Left forelimb (tissue), 1 donor: ENCODE measurements at places on chromosomes 1 and 21.

- DNase-seq: no peak
These were observed 42.0 kb downstream of the IL23R start for GRCh38 chr1:67208217-67208616.

DNA sequence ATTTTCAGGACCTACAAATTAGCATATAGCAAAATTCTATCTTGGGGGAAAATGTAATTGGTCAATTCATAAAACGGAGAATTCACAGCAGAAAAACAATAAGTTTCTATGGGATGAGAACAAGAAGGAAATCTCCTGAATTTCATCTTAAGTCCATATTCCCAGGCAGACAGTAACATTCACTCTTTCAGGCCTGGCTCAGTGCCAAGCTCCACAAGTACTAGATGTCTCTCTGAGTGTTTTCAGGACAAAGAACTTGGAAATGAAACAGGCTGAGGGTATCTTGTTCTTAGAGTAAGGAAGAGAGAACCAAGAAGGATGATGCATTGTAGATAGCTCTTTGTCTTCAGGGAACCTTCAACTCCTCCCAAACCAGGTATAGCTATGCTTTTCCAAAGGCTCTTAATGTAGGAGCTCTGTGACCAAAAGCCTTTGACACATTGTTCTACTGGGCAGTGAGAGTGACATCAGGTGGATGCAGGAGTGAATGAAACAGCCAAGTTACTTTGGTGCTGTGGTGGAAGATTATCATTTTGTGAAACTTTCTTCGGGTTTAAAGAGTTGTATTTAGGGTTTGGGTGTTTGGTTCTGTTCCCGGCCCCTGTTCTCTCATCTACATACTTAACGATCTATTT, 298.3 kb downstream of the GPATCH2 start:
- DNase-seq: no peak

DNA sequence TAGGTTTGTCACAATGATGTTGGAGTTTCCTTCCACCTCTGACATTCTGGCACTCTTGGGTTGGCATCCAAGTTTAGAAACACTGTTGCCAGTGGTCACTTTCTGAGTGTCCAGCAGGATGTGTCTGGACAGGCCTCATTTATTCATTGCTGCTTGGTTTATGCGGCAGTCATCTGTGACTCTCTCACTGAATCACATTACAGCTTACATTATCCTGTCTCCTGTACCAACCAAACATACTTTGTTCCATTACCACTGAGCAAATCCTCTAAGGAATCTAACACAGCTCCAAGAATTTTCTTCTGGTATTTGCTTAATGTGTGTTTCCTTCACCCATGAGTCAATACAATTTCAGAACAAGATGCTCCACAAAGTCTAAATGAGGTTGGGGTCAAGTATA, 19.9 kb downstream of the SGIP1 start:
- no peak for DNase-seq

- no peak for DNase-seq
These were observed 64.6 kb downstream of the UBIAD1 start for GRCh38 chr1:11337580-11338073.

DNA sequence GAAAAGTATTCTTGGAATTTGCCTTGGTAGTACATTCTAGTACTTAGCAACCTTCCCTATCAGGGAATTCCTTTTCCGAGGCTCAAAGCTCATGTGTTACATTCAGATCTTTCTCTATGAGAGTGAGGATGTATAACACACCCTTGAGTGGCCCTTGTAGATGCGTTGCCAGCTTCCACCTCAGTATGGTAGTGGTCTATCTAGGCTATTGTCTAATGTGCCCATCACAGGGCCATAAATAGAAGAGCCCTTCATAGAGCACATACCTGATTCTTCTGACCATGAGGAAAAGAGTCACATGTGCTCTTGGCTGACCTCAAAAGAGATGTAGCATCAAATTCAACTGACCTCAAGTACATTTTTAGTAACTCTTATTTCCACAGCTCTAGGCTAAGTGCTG, 14.0 kb upstream of the ZC3H11B start:
- no peak for DNase-seq

DNA sequence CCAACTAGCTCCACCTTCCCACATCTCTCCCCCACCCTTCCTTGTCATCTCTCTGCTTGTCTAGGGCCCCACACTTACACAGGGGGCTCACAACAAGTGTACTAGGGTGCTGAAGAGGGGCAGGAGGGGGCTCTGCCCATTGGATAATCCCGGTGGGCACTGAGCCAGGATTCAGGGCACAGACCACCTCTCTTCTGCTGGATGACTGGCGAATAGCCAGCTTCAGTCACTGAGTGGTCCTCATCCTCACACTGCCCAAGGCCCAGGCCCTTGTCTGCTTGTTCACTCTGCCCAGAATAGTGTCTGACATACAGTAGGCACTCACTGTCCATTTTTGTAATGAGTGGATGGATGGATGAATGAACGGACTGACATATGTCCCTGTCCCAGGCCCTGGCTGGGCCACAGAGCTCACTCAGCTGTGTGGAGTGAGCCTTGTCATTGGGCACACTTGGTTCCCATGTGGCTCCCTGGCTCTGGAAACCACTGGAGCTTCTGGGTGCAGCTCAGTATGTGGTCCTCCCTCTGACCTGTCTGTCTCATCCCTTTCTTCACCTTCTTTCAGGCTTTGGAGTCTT, 36.6 kb downstream of the FOXO6 start:
- DNase-seq: no peak

DNA sequence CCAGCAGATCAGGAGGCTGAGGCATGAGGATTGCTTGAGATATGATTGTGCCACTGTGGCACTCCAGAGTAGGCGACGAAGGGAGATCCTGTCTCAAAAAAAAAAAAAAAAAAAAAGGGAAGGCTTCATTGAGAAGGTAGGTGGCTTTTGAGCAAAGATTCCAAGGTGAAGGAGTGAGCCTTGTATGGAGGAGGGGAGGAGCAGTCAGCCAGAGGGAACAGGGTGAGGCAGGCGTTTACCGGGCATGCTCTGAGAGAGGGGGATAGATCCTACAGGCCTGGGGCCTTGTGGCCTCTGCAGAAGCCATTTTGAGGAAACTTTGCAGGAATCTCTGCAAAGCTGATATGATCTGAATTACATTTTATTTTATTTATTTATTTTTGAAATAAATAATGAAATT, 5.1 kb upstream of the HDAC1 start:
- no peak for DNase-seq

DNA sequence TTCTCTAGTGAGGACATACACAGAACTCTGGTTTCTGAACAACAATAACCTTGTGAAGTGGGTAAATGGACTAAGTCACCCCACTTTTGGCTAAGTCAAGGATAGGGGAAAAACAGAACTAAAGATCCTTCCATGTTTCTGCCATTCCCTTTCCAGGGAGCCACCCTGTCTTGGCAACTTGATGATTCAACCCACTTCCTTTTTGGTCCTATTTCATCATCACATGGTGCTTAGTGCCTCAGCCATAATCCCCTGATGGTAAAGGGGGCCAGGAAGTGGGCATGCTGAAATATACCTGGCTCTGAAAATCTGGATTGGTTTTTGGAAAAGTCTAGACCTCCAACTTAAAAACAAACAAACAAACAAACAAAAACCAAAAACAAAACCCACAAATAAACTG, 206.4 kb upstream of the FOXD3 start:
- no peak for DNase-seq

DNA sequence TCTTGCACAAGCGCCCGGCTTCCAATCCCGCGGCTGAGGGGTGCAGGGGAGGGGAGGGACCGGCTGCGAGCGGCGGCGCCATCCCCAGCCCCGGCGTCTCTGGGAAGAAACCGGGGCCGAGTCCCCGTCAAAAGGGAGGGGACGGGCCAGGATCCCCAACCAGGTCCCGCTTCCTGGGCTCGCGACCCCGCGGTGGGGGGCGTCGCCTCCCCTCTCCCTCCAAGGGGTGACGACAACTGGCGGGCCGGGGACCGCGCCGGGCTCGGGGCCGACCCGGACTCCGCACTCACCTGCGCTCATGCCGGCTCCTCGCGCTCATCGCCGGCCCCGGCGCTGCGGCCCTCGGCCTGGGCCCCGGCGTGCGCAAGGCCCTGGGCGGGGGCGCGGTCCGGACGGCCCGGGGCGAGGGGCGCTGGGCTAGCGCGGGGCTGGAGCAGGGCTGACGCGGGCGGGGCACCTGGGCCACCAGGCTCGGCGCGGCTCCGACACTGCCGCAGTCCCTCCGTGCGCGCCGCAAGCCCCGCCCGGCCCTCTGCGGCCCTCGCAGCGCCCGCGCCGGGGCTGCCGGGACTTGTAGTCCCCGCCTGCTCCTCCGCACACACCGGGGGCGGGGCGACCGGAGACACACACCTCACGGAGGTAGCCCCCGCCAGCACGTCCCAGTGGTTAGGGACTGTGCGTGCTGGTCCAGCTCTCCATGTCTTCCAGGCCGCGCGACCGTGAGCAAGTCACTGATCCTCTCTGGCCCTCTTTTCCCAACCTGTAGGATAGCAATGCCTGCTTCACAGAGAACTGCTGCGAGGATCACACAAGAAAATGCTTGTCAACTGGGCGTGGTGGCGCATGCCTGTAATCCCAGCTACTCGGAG, at the start of gene ATP13A2:
Gene ATP13A2 (minus strand): TSS at position 490 of the 869 bp plus-strand sequence. CDS start 190 bp downstream, at position 300.
- DNase-seq: peak; percentile 82

- DNase-seq: no peak
These were observed 189.5 kb upstream of the GREM2 start for GRCh38 chr1:240801442-240801841.

DNA sequence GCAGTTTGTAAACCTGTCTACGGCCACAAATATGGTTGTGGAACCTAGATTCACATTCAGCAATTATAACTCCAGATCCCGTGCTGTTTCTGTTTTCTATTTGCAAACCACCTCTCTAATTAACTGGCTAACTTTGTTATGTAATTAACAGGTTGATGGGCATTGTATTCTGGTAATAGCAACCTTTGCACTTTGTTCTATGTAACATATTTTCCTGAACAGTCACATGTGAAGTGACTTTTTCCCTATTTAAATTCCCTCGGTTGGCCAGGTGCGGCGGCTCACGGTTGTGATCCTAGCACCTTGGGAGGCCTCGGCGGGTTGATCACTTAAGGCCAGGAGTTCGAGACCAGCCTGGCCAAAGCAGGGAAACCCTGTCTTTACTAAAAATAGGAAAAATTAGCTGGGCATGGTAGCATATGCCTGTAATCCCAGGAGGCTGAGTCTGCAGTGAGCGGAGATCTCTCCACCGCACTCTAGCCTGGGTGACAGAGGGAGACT, 1.4 kb downstream of the ACADM start:
- no peak for DNase-seq

- DNase-seq: no peak
These were observed 511.9 kb downstream of the PTPRC start for GRCh38 chr1:199150756-199151155.

DNA sequence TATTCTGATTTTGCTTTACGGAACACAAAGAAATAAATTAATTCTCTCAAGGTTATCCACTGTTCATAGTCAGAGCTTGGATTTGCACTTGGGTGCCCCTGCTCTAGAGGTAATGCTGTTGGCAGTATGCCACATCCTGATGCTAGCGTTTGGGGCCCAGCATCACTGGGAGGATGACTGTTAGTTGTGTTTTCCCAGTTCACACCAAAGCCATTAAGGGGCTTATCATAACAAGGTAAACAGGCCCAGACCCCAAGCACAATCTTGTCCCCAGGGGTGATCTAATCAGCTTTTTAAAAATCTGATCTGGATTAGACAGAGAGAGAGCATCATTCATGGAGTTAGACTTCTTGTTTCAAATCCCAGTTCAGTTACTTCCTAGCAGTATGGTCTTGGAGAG, 60.2 kb upstream of the PBX1 start:
- DNase-seq: no peak

- no peak for DNase-seq
These were observed 204.7 kb downstream of the ST6GALNAC3 start for GRCh38 chr1:76279101-76279748.

DNA sequence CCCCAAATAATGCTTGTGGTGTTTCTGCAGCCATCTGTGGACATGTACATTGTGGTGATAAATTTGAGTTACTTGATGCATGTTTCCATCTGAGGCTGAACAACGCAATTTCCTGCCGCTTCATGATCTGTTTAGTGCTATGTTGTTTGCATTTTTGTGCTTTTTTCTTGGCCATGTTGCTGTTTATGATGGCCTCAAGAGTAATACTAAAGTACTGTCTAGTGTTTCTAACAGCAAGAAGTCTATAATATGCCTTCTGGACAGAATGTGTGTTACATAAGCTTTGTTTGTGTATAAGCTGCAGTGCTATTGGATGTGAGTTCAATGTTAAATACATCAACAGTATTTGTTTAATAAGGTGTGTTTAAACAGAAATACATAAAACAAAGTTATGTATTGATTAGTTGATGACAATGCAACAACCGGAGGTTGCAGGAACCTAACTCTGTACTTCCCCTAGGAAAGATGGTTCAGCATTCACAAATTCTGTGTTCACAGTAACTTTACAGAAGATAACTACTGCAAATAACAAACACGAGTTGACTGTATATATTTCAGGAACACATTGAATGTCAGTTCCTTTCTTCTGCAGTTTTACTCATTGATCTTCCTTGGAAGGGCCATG, 114.8 kb upstream of the USP24 start:
- no peak for DNase-seq
